ENCODE measurements at places on chromosomes 3 and 15.

DNA sequence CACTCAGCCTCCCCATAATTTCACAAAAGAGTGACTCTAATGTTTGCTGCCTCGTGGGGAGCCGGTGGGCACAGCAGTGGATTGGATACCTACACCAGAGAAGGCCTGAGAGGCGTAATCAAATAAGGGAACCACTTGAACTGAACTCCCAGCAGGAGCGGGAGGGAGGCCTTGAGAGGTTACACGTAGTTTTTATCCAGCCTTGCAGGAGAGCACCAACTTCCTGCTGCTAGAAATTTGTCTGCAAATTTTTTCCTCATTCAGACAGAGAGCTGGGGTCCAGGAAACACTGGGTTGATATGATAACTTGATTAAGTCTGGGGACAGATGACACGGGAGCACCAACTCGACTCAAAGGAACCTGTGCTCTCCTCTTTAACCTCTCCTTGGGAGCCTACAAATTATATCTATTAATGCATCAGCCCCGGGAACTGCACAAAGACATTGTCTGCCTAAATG, 69.8 kb downstream of the HES1 start:
- DNase-seq, result peak; percentile 16

DNA sequence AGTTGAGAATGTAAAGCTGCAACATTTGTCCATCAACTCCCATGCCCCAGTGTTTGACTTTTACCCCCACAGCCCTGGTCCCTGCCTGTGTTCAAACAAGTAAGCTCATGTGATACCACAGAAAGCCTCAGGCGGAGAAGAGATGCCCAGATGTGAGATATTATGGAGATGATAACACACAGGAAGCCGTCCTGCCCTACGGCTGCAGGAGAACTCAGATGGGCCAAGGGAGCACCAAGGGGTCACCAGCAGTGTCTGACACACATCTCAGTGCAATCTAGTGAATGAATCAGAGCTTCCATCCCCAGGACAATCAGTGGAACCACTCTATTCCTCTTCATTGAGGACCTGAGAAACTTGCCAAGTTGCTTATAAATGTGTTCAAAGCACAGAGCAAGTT, 14.0 kb upstream of the SPINK8 start:
- DNase-seq, result no peak

DNA sequence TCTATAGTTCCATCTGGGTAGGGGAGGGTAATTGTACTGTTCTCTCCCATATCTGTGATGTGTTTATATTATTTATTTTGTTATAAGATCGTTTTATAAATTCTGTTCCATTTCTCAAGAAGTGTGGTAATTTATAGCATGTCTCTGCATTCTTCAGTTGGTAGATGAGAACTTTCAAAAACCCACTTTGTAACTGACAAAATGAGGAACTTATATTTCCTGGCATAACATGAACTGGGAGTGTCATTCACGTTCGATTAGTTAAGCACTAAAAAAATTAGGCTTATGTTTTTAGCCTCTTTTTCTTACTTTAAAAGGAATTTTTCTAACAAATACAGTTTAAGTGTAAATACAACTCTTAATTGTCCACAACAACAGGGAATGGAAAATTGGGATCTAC, 230.8 kb downstream of the CGGBP1 start:
- no peak for DNase-seq

- no peak for DNase-seq
Observed at GRCh38 chr15:73925848-73926218, 429 bp upstream of the LOXL1 start.

GRCh38 chr3:148845756-148846395, 18.3 kb downstream of the CPB1 start:
- no peak for DNase-seq

- no peak for DNase-seq
Observed at GRCh38 chr3:65993134-65993900, 45.4 kb downstream of the MAGI1 start.

GRCh38 chr3:53137221-53137620, 7.0 kb upstream of the RFT1 start:
- no peak for DNase-seq

DNA sequence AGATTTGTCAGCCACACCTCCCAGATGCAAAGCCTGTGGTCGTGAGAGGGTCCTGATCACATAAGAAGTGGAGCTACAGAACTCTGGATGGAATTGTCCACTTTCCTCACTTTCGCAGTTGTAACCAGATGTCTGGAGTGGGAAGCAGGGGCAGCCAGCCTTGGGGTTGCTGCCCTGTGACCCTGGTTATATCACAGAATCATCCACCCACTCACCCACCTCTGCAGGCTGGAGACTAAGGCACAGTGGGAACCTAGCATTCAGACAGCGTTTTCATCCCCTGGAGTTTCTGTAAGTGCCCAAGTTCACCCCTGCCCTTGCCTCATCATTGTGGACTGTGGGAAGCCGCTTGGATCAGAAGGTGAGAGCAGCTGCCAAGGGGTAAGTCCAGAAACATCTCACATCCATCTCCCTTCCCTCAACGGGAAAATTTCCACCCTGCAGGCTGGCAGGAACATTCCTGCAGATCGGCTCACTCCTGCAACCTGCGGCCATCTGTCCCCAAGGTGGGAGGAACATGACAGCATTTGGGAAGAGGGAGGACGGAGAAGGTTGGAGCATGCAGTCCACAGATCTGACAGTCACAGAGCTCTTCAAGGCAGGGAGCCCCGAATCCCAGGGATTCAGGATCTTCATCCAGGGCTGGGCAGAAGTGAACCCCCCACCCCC, 2.9 kb upstream of the IQSEC1 start:
- DNase-seq, result no peak

GRCh38 chr3:123776071-123776782, 107.9 kb downstream of the MYLK start:
- no peak for DNase-seq

DNA sequence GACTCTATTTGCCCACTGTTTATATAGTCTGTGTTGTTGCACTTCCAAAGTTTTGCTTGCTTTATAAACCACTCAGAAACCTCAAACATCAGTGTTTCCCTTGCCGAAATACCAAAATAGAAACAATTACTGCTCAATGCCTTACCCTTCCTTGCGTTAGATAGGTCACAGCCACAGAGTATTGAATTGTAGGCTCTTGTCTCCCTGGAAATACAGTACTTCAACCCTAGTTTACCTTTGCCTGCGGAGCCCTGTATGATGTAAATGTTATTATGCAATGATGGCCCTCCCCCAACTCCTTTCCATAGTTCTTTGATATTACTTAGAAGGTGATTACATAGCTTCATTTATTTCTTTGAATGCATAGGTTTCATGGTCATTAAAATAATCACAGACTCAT, 44.2 kb downstream of the SOX2 start:
- DNase-seq, result no peak

DNA sequence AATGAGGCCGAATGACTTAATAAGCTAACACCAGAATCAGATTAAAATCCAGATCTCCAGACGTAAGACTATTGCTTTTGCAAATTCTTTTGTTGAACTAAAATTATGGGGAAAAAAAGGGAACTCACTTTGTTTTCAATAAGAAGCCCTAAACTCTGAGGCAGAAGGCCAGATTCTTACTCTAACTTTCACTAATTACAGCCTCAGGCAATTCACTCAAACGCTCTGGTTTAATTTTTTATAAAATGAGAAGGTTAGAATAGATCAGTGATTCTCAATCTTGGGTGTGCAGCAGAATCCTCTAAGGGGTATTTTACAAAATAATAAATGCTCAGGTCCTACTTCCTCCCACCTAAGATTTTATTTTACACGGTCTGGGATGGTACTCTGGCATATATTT, 38.1 kb downstream of the C3orf70 start:
- no peak for DNase-seq

DNA sequence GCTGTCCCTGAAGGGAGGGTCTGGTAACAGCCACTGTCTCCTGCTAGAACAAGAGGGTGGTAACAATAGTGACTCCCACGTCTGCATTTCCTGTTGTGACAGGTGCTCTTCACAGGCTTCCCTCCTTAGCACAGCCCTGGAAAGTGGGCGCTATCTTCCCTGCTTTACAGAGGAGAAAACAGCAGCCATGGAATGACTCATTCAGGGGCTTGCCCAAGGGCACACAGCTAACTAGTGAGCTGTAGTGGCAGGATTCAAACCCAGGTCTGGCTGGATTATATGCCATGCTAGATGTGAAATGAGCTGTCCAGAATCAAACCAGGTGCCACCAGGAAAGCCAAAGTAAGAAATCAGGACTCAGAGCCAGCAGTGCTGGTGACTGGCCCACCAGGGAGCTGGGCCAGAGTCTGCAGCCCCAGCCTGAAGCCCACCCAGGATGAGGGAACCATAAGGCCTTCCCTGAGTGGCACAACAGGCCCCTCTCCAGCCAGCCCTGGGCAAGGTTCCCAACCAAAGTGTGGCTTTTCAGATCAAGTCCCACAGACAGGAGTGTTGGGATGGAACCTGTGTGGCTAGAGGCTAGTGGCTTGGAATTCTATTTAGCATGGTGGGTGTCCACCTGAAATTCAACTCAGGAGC, 102.4 kb downstream of the ETFA start:
- DNase-seq, result no peak

- DNase-seq, result no peak
Observed at GRCh38 chr15:89461386-89461785, 35.0 kb downstream of the RHCG start.

DNA sequence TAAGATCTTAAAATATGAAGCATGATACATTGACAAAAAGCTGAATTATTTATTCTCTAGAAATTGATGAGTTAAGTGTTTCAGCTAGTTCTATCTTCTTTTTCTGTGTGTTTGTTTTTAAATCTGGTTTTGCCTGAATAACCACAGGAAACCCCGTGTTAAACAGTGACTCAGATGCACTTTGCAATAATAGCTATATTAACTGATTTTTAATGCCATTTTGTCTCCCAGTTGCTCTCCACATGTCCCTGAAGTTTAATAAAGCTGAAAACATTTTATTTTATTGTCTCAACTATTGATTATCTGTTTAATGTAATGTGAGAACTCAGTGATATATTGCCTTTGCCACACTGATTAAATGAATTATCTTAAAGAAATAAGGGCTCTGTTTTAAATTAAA, 42.8 kb upstream of the ROBO1 start:
- no peak for DNase-seq

- DNase-seq, result no peak
Observed at GRCh38 chr3:13200946-13201345, 127.7 kb upstream of the IQSEC1 start.

DNA sequence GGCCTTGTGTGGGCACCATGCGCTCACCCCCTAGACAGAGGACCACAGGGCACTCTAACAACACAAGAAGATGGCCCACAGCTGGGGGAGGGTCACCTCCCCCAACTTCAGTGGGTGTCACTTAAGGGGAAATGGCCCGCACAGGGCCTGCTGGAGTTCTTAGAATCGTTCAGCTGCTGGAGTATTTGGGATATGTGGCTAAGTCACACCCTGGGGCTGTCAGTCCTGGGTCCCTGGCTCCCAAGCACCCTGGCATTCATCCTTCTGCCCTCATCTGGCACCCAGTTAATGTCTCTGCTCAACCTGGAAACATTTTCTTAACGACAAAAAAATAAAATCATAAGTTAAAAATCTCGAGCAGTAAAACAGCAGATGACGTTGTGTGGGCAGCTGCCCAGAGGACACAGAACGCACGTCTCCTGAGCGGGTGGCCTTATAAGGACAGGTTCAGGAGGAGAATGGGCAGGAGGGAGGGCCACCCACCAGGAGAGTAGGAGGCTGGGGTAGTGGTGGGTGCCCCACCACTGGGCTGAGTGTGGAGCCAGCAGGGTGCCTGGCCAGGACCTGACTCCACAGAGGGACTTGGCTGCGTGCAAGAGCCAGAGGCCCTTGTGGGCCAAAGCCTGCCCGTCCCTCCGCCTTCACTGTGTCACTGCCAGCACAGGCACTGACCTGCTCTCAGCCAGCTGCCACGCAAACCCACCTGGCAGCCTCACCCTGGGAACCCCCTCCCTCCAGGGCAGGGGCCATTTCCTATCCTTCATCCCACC, 11.5 kb downstream of the KBTBD13 start:
- DNase-seq, result no peak

GRCh38 chr15:41775651-41776050, 1.4 kb downstream of the MAPKBP1 start:
- no peak for DNase-seq

GRCh38 chr3:27423463-27423862, 54.3 kb upstream of the NEK10 start:
- no peak for DNase-seq

- no peak for DNase-seq
Observed at GRCh38 chr3:7015683-7016440, 154.9 kb downstream of the GRM7 start.

GRCh38 chr3:72343078-72343477, 505.2 kb downstream of the SHQ1 start:
- DNase-seq, result peak; percentile 47

DNA sequence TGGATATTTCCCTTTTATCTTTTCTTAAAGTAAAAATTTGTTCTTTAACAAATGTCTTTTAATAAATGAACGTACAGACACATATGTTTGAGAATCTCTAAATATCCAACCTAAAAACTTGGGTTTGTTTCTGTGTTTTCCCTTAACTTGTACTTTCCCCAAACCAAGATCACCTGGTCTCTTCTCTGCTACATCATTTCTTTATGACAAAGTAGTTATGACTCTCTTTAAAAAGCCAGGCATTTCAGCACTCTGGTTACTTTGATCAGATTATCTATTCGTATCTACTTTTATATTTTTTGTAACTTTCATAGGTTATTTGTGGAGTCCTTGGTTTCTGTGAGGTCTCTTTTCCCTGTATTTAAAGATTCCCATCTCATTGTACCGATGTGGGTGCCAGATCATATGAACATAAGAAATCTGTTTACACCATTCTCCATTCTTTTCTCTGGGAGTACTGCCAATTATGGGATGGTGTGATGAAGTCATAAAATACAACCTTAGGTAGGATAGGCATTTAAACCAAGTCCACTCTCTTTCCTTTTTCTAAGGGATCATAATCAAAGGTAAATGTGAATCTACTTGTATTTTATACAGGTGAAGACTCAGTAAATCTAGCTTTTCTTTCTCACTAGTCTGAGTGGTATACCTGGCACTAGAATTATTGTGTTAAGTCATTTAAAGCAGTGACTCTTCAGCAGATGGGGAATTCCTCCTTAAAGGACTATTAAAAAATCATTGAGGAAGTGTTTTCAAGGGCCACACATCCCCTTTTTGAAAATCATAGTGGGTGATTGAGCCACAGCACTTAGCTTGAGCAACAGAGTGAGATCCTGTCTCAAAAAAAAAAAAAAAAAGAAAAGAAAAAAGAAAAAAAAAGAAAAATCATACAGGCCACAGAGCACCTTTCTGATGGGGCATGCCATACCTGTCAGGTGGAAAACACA, 12.4 kb upstream of the NFKBIZ start:
- DNase-seq, result no peak

GRCh38 chr3:86958534-86958933, 32.4 kb downstream of the VGLL3 start:
- DNase-seq, result no peak

- DNase-seq, result no peak
Observed at GRCh38 chr15:60480149-60480548, 1.2 kb upstream of the ICE2 start.
